Activated CD4-positive, alpha-beta T cell treated with anti-CD3 and anti-CD28 coated beads, Interleukin-2, amount 10 ng/mL, durations not matched to agents 7 days and 5 days (primary cell): ENCODE measurements at places on chromosomes 1 and 21. TPM values are rescaled to one million over a fixed set of nuclear protein-coding genes. Genes with fewer than 3 reads are reported as not detected.

C1orf94 gene
- total RNA-seq: not detected

KRTAP21-2 gene
- total RNA-seq: not detected

- peak; percentile 44 for DNase-seq
Observed at GRCh38 chr1:110337704-110338308, 1.4 kb upstream of the RBM15 start.

GRCh38 chr1:230441183-230442029, 15.3 kb upstream of the PGBD5 start:
- DNase-seq: no peak

GRCh38 chr1:108913105-108913948, 36.5 kb downstream of the GPSM2 start:
- DNase-seq: no peak

GRCh38 chr1:199029401-199029800, 390.6 kb downstream of the PTPRC start:
- DNase-seq: no peak

DNA sequence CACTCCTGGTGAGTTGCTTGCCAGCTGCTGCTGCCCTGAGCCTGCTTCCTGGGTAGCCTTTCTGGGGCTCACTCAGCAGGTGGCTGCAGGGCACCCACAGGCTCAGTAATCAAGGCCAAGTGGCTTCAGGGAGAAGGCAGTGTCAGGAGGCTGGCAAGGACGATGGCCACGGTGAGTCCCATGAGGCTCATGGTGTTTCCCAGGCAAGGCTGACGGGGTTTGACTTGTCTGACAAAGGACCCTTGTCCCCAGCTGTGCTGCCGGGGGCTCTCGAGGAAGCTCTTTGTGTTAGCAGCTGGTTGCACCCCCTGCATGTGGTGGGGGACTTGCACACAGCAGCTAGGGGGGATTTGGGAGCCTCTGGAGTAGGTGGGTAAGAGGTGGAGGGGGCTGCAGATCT, 190.5 kb upstream of the C1orf174 start:
- no peak for DNase-seq

DNA sequence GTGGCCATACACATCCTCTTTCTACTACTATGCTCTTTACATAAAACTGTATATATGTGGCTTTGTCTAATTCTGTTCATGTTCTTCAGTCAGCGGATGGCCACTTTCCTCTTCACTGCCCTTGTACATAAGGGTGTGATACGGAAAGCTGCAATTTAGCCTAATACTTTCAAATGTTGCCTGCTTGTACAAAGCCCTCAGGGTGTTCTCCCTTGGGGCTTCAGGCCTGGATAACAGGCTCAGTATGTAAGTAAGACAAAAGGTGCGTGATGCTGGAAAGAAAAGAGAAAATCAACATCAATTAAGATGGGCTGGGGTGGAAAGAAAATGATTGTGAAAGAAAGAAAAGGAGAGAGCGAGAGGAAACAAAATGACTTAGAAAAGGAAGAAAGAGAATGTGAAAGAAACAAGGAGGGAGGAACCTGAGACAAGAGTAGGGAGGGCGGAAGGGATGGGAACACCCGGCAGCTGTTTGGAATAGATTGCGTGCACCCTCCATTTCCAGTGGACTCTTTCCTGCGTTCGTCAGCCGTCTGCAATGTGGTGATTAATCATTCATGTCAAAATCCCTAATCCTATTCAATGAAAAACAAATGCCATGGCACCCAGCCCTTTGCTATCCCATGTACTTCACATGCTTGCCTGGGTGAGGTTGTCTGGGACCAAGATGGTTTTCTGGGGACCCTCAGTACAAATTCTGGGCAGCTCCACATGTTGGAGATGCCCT, 553.6 kb downstream of the NUF2 start:
- no peak for DNase-seq

GRCh38 chr21:24204641-24205040, 1402.6 kb downstream of the MRPL39 start:
- DNase-seq: no peak

GRCh38 chr1:95058974-95059373, 13.8 kb downstream of the ALG14 start:
- no peak for DNase-seq

- DNase-seq: no peak
Observed at GRCh38 chr1:16938351-16939321, 16.9 kb downstream of the CROCC start.
